NCI-H2081 treated with DMSO at 0.1 percent for 48 hours (cell line): ENCODE measurements at places on chromosomes 1 and 21.

DNA sequence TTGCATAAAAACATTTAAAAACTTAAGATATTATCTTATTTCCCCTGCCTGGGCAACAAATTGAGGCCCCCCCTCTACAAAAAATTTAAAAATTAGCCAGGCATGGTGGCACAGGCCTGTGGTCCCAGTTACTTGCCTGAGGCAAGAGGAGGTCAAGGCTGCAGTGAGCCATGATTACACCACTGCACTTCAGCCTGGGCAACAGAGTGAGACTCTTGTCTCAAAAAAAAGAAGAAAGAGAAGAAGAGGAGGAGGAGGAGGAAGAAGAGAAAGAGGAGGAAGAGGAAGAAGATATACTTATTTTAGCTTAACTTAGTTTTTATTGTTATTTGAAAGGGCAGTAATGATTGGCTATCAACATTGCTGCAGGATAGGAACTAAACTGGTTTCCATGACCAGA lies 73.8 kb upstream of the IPO9 start:
- no peak for DNase-seq

GRCh38 chr1:32538887-32539583 lies at the start of gene ZBTB8A:
ZBTB8A (plus strand) TSS chr1:32539427; CDS start chr1:32592932, 53,505 bp downstream.
- peak; percentile 62 for DNase-seq

DNA sequence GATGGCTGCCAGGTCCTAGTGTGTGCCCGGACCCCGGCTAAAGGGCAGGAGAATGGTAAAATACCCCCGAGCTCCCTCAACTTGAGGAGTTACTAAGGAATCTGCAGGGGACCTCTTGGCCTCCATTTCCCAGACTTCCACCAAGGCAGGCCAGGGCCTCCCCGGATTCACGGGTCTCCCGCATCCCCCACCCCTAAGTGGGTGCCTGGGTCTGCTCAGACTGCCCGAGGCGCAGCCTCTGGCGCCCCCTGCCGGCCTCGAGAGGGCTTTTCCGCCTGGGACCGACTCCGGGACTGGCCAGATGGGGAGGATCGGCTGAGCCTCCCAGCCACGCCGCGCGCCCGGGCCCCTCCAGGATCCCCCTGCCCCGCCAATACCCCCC lies 1.7 kb downstream of the PLEKHG5 start:
- DNase-seq: peak; percentile 10

DNA sequence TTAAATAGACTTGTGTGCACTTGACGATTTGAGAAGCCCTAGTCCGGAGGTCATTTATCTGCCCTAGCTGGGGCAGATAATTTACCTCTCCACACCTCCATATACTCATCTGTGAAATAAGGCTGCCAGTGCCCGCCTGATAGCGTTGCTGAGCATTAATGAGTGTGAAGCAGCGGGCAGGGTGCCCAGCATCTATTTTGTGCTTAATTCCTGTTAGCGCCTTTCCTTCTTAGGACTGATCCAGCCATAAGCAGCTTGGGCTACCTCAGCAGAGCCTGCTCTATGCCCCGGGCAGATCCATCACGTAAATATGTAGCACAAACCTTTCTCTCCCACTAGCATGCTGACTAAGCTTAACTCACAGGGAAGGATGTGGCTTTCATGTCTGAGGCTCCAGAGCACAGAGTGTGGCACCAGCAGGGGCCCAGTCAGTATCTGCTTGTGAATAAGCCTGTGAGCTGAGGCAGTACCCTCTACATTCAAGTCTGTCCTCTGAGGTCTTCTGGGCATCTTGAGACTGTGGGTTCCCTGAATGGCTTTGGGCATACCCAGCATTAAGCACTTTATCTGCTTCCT lies 21.5 kb upstream of the RNF187 start:
- DNase-seq: no peak

- DNase-seq: no peak
Observed at GRCh38 chr1:52604063-52604770, 2.0 kb downstream of the GPX7 start.

GRCh38 chr1:116453481-116453880 lies 80.4 kb downstream of the ATP1A1 start:
- DNase-seq: no peak

GRCh38 chr1:21902026-21903012 lies 34.8 kb downstream of the HSPG2 start:
- no peak for DNase-seq

DNA sequence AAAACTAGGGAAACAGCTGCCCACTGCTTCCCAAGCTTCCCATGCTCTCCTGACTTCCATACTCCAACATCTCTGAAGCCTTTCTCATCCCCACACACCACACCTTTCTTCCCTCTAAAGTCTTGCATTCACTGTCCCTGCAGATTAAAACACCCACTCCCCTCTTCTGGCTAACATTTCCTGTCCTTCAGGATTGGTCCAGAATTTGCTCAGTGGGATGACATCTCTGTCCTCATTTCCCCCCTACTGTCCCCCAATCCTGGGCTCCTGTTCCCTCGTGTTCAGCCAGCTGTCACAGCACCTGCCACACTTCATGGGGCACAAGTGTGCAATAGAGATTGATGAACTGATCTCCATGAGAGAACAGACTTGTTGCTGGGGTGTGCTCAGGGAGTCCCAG lies 82.7 kb downstream of the KCND3 start:
- no peak for DNase-seq

DNA sequence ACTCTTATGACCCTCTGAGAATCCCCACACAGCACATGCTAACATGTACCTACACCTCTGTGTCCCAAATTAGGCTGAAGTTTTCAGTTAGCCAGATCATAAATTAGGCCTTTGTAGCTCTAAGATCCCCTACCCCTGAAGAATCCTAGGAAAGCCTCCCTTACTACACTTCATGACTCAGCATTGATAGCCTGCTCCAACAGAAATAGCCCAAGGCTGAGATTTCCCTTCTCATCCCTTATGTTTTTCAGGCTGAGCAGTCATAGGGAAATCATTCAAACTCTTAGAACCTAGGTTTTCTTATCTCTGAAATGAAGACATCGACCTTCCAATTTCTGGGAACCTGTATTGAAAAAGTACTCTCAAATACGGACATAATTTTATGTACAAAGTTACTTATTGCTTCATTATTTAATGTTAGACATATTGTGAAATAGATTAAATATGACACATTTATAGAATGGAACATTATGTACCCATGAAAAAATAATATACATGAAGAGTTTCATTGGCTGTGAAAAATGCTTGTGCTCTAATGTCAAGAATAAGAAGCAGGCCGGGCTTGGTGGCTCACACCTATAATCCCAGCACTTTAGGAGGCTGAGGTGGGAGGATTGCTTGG lies 122.4 kb upstream of the UBE2U start:
- no peak for DNase-seq

- DNase-seq: no peak
Observed at GRCh38 chr1:175543447-175543846, 199.9 kb downstream of the TNR start.
